ENCODE measurements at places on chromosomes 6 and 20.

DNA sequence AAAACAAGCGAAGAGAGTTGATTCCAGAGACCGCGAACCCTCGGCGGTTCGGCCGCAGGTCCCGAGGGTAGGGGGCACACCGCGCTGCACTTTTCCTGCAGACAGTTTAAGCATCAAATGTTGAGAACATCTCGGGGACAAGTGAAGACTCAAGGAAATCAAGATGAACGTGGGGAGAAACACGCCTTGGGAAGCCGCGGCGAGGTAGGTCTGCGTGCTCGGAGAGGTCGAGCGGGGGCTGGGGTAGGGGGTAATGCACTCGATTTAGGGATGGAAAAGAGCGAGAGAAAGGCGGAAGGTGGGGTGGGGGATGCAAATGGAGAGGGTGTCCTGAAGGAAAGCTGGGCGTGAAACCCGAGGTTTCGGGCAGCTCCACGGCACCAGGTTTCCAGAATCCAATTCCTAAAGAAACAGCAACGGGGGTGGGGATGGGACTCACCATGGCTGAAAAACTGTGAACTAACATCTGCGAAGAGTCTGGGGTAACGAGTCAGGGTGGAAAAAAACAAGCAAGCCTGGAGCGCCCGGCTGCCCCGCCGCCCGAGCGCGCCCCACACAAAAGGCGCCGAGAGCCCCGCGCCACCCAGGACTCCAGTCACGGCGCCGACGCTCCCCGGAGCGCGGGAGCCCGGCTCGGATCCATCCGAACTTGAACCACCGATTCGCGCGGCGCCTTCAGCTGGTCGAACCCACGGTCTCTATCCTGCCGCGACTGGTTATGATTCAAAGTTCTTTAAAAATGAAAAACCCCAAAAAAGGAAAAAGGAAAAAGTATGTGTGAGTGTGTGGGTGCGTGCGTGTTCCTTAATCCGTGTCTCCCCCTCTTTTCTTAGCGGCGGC is 3.5 kb downstream of the TFAP2A start:
- DNase-seq = no peak
- peaks cover 48% of the 10 kb centered on the region for H3K27me3 ChIP-seq
- H3K27ac ChIP-seq = no peak overlapping the region
- H3K4me1 ChIP-seq = peaks cover 21% of the 10 kb centered on the region

- no peak for DNase-seq
- peaks cover 52% of the 10 kb centered on the region for H3K4me1 ChIP-seq
- no peaks in the 10 kb centered on the region for H3K27me3 ChIP-seq
- H3K4me3 ChIP-seq = no peak overlapping the region
Measured at GRCh38 chr6:16729183-16729691, 32.0 kb downstream of the ATXN1 start.

GRCh38 chr6:155970876-155971708 is 515.5 kb upstream of the NOX3 start:
- DNase-seq = no peak
- no peak overlapping the region for H3K27ac ChIP-seq
- H3K27me3 ChIP-seq = no peaks in the 10 kb centered on the region
- no peak overlapping the region for H3K4me3 ChIP-seq

DNA sequence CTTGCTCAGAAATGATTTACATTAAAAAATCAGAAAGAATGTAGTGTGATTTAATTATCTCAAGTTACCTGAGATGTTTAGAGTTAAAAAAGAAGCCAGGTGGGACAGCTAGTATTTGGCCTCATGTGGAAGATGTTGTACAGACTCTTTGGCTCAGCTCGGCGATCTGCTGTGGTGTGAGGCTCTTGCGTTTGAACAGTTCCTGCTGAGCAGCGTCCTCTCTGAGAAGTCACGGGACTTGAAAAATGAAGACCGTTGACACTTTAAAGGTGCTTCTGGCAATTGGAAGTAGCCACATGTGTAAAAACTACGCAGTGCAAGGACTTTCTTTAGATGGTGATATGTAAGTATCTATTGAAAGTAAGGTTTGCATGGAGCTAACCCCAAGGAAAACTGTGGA is 169.0 kb downstream of the BACH2 start:
- H3K27me3 ChIP-seq = no peaks in the 10 kb centered on the region
- H3K36me3 ChIP-seq = no peaks in the 10 kb centered on the region
- no peak overlapping the region for H3K27ac ChIP-seq
- DNase-seq = no peak

DNA sequence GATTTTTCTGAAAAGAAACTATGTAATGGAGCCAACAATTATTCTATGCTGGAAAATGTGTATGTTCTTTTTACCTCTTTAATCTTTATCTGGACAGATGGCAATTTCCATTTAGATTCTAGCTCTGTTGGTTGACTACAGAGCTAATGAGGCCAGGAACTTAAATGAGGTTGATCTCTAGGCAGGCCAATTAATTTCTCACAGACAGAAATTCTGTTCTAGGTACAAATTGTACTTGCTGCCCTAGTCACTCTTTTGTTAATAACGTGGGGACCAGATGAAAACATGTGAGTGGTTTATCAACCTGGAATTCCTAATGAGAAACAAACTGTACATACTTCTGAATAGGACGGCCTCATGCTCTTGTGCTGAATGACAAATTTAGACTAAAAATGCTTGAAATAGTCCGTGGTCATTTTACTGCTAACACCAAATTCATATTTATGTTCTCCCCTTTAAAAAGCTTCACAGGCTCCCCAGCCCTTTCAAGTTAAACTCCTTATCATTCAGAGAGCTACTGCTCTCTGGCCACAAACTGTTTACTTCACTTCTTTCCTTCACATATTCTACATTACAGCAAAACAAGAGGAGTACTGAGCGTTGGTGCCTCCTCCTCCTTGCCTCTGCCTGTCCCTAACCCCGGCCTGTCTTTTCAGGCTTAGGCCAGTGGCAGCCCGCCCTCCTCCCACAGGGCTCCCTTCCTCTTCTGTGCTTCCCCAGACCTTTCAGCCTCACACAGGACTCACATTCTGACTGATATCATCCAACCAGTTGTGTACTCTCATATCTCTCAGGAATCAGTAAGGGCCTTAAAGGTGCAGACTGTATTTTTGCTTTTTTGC is 41.4 kb downstream of the DTNBP1 start:
- H3K4me3 ChIP-seq = no peak overlapping the region
- DNase-seq = peak; percentile 65
- H3K27ac ChIP-seq = peak overlapping the region; percentile 62
- H3K4me1 ChIP-seq = peaks cover 38% of the 10 kb centered on the region
- H3K27me3 ChIP-seq = no peaks in the 10 kb centered on the region

DNA sequence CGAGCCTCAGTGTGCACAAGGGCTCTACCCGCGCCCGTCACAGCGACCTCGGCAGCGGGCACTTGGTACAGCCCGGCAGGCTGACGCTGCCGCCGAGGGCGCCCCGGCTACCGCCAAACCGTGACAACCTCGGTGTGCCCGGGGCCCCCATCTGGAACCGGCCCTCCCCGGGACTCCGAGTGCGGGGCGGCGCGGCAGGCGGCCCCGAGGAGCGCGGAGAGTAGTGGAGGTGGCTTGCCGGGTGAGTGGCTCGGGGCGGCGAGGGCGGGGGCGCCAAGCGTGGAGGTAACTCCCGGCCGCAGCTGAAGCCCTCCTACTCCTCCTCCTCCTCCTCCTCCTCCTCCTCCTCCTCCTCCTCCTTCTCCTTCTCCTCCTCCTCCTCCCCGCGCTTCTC is at the start of gene ISM1:
ISM1 (plus strand) TSS at position 371 of the 394 bp plus-strand sequence. CDS start 503 bp downstream, outside the sequence.
- no peak within 1 kb of the TSS for H3K27ac ChIP-seq
- H3K27me3 ChIP-seq = peaks cover 9% of the 10 kb centered on the region
- peaks cover 7% of the 10 kb centered on the region for H3K4me1 ChIP-seq
- H3K36me3 ChIP-seq = no peaks in the 10 kb centered on the region
- peak within 1 kb of the TSS; percentile 68 for H3K4me3 ChIP-seq

GRCh38 chr20:24984961-24985640 is 7.5 kb downstream of the APMAP start:
- no peaks in the 10 kb centered on the region for H3K27me3 ChIP-seq
- peak overlapping the region; percentile 12 for H3K4me3 ChIP-seq
- H3K27ac ChIP-seq = peak overlapping the region; percentile 72
- H3K36me3 ChIP-seq = peaks cover 26% of the 10 kb centered on the region
- peak; percentile 26 for DNase-seq

GRCh38 chr20:45823949-45824835 is 2.9 kb downstream of the TNNC2 start:
- H3K4me3 ChIP-seq = peak overlapping the region; percentile 81
- H3K27me3 ChIP-seq = no peaks in the 10 kb centered on the region
- peaks cover 38% of the 10 kb centered on the region for H3K4me1 ChIP-seq
- H3K27ac ChIP-seq = peak overlapping the region; percentile 98
- peak; percentile 80 for DNase-seq
- no peaks in the 10 kb centered on the region for H3K36me3 ChIP-seq

DNA sequence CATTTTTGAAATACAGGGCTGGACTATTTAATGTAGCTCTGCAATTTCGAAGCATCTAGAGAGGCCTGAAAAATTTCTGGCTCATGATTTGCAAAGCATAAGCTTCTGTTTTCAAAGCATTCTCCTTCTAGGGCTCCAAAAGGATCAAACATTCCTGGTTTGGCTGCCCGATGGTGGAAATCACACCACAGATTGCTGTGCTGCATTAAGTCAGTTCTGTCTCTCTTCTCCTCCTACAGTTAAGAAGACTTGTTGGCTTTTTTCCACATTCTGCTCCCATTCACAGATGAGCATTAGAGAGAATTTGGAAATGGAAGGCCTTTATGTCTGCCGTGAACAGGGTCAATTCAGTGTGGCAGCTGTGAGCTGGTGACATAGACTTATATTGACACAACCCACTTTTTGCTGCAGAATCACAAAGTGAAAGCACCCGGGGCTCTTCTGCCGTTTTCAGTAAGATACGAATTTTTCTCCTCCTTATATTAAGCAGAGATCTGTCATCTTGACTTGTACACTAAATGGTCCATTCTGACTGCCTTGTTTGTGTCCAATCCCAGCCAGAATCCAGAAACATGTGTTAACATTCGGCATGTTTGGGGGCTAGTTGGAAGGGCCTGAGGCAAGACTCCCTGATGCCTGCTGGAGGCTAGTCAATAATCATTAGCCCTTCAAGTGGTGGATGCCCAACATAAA is 330.8 kb upstream of the DEFB112 start:
- H3K4me3 ChIP-seq = no peak overlapping the region
- H3K27me3 ChIP-seq = no peaks in the 10 kb centered on the region

- H3K4me3 ChIP-seq = no peak overlapping the region
- H3K27ac ChIP-seq = no peak overlapping the region
- H3K4me1 ChIP-seq = no peaks in the 10 kb centered on the region
- H3K36me3 ChIP-seq = no peaks in the 10 kb centered on the region
- DNase-seq = peak; percentile 49
- peaks cover 1% of the 10 kb centered on the region for H3K27me3 ChIP-seq
Measured at GRCh38 chr20:48626226-48626937, 201.4 kb downstream of the PREX1 start.

DNA sequence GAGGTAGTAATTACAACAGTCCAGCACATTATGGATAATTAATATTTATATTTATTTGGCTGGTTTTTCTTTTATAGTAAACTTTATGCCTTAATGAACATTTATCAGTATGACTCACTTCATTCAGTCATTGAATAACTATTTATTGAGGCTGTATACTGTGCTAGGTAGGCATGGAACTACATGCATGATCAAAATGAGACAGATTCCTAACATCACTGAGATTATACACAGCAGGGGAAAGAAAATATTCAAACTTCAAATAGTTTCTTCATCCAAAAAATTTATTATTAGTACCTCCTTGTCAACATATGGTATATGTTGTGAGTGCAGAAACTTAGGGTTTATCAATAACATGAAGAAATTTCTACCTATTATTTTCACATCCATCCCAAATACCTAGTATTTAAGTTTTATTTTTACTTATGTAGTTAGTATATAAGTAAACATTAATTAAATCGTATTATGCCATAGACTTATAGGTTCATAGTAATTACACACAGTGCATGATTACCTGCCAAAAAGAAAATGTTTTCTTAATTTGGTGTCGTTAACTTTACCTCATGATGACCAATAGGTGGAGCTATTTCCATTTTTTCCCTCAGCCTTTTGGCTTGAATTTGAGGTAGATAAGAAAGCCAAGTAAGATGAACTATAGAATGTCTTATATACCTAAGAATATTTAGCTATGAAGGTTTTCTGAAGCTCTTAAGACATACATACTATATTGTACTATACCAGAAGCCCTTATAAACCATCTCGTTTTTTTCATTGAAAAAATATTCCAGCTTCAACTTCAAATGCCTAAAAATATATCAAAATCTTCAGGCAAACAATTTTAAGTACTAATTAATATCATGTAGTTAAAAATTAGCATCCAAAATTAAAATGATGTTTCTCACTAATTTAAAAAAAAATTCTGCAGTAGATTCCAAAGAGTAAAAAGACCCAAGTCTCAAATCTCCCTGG is 12.5 kb upstream of the TMEM30A start:
- H3K4me1 ChIP-seq = peaks cover 18% of the 10 kb centered on the region
- no peak overlapping the region for H3K4me3 ChIP-seq
- H3K36me3 ChIP-seq = peaks cover 3% of the 10 kb centered on the region
- no peak for DNase-seq

DNA sequence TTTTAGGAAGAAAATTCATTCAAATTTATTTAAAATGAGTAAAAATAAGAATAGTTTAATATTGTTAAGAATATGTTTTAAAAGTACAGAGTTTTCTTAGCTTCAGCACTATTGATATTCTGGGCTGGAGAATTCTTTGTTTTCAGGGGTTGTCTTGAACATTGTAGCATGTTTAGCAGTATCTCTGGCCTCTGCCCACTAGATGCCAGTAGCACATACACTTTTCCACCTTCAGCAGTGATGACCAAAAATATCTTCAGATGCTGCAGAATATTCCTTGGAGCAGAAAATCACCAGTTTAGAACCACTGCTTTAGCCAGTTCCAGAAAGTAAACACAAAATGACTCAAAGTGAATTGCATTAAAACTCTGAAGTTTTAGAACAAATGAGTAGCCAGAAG is 19.4 kb upstream of the SDHAF4 start:
- no peak overlapping the region for H3K4me3 ChIP-seq
- H3K27ac ChIP-seq = no peak overlapping the region
- H3K27me3 ChIP-seq = no peaks in the 10 kb centered on the region
- H3K36me3 ChIP-seq = no peaks in the 10 kb centered on the region
- H3K4me1 ChIP-seq = peaks cover 10% of the 10 kb centered on the region

GRCh38 chr6:91185072-91185471 is 598.2 kb upstream of the MAP3K7 start:
- no peak overlapping the region for H3K27ac ChIP-seq
- H3K27me3 ChIP-seq = no peaks in the 10 kb centered on the region
- no peaks in the 10 kb centered on the region for H3K36me3 ChIP-seq
- H3K4me3 ChIP-seq = no peak overlapping the region
- DNase-seq = no peak
- H3K4me1 ChIP-seq = no peaks in the 10 kb centered on the region

- no peaks in the 10 kb centered on the region for H3K4me1 ChIP-seq
- H3K4me3 ChIP-seq = peak overlapping the region; percentile 78
- no peaks in the 10 kb centered on the region for H3K27me3 ChIP-seq
- H3K27ac ChIP-seq = peak overlapping the region; percentile 57
- DNase-seq = peak; percentile 40
- no peaks in the 10 kb centered on the region for H3K36me3 ChIP-seq
Measured at GRCh38 chr6:148747471-148748165, 788 bp downstream of the UST start.
